Ovary (tissue), 10 donors: ENCODE measurements at places on chromosomes 2 and 18.

DNA sequence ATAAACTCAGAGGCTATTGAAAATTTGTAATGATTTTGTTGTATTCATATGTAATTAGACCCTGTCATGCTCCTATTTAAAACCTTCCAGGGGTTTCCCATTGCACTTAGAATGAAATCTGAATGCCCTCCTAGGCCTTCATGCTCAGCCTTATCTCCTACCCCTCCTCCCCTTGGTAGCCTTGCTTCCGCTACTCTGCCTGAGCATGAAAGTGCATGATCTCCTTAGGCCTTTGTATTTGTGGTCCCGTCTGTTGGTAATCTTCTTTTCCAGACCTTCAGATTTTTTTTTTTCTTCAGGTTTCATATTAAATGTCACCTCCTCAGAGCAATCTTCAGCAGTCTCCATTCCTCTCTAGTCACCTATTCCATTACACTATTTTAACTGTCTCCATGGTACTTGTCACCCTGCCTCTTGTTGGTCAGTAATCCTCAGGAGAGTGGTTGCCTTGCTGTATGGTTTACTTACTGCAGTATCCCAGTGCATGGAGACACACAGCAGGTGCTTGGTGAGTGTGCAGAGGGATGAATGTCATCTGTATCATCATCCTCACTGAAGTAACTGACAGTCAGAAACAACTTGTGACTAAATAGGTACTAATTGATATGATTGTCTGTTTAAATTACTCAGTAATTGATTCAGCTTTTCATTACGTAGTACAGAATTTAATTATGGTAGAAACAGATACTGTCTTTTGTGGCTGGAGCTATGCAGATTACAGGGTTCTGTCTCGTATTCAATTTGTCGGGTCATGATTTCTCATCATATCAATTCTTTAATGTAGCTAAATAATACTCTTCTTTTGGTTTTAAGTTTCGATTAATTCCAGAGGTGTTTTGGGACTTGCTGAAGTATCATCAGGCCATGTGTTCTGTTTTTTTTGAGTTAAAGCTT is 63.9 kb downstream of the PHLPP1 start:
- no peak for DNase-seq

DNA sequence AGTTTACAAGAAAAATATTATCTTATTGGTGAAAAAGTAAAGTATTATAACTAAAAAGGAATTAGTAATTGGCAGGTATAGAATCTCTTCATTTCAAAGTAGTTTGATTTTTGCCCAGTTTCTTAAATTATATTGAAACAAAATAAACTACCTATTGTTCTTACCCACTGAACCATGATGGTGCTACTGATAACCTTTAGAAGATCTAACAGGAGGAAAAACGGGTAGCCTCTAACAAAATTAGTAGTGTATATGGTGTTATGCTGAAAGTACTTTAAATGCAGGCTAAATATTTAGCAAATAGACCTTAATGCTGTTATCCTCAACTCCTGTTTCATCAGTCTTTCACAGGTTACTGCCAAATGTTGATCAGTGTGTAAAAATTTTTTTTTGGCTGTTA is 19.1 kb downstream of the MRPS9 start:
- no peak for DNase-seq

- no peak for DNase-seq
These were observed 71.8 kb downstream of the APOB start for GRCh38 chr2:20972110-20972509.

DNA sequence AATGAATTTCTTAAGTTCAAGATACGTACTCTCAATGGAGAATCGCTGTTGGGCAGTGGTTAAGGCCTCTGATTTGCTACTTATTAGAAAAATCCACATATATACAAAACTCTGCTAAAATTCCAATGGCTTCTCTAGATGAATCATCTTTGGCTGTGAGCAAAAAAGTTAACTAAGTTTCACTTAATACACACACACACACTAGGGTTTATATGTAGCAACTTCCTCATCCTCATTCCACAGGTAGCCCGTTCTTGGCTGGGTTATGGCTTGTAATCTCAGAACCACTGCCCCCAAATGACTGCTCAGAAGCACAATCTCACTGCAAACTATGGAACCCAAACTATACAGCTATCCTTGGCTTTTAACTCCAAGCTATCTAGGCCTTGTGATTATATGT is 99.7 kb downstream of the SMAD2 start:
- DNase-seq = no peak

DNA sequence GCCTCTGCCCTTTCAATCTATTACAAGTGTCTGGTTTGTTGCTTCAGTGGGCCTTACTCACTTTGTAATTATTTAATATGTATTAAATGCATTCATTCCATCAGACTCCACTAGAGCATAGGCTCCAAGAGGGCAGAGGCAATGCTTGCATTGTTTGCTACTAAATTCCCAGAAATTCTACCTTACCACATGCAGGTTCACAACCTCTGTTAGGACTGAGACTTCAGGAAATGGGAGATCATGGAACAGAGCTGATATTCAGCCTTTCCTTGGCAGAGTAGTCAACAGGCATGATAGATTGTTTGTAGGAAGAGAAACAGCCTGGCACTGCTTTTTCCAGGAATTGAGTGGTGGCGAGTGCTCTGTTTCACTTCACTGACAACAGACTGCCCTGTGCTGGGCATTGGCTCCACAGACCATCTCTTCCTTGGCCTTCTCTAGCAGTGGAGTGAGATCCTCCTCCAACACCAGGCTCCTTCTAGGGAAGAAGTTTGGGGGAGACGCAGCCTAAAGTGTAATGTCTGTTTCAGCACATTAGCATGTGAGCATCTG is 6.2 kb upstream of the MATN3 start:
- DNase-seq = no peak
